CD4-positive, alpha-beta T cell treated with Interleukin-12 subunit alpha and Interleukin-12 subunit beta, for 1 hour (primary cell): ENCODE measurements at places on chromosomes 12 and 14.
A peak's percentile ranks its signal among the peaks of the same experiment; 100 is the strongest.

DNA sequence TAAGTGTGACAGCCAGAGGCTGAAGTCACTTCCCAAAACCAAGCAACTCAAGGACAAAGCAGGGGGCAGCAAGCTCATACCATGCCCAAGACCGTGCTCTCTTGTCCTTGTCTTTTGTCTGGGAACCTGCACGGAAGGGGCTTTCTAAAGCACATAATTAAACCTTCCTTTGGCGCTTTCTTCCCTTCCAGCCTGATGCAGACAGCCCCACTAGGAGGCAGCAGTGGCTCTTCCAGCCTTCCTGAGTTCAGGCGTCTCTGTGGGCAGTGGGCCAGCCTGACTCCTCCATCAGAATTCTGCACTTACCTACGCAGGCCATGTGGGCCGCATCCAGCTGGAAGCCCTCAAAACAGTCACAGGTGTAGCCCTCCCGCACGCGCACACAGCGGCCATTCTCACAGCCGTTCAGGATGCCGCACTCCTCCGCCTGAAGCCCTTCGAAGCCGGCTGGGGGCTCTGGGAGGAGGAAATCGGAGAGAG is 7.6 kb downstream of the ISCA2 start:
- DNase-seq, result no peak

DNA sequence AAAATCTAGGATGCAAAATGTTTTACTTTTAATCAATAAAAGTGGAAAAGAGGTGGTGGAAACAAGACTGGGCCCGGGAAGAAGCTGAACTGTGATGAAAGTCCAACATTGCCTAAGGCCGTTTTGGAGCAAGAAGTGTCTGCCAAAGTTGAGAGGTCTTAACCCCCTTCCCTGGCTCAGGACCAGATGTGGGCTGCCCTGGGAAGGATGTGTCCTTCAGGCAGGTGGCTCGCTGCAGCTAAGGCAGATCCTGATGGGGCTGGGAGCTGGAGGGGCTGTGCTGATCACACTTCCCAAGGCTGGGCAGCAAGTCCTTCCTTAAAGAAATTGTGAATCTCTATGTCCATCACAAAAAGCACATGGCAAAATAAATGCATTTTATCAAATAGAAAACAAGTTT is 581.6 kb downstream of the GALC start:
- DNase-seq, result no peak

DNA sequence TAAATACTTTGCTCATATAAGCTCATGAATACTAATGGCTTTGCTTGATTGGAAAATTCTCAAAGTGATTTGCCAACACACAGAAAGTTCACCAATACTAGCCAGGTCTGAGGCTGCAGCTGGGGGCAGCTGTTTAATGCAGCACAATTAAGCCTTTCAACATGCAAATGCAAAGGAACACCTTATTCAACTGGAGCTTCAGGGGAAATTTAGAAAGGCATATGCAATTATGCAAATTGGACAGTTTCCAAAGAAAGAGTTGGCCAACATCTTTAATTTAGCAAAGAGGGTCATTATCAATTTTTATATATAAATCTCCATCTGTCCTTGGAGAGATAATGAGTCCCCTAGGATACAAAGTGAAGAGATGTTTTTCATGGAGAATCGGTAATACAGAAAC is 40.2 kb upstream of the OTOGL start:
- no peak for DNase-seq

DNA sequence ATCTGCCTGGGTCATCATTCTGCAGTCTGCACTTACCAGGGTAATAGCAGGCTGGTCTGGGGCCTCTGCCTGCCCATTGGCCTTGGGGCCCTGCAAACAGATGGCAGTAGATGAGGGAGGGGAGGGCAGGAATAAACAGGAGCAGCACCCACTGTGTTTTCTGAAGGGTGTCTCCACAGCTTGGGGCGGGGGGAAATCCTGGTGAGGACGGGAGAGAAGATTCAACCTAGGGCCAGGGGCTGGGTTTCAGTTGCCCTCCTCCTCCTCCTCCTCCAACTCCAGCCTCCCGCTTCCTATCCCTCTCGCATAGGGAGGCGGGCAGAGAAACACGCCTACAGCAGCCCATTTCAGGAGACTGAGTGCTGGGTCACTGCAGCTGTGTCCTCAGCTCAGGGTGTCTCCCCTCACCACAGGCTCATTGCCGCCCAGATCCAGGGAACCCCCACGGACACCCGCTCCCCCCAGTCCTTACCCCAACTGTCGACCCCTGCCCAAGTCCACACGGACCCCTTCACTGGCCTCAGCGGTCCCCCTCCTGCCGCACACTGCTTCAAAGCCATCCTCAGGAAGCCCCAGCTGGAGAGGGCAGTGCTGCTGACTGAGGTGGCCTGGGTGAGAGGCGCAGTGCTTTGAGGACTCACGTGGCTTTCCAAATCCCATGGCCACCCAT is 9.1 kb upstream of the KRT80 start:
- no peak for DNase-seq

DNA sequence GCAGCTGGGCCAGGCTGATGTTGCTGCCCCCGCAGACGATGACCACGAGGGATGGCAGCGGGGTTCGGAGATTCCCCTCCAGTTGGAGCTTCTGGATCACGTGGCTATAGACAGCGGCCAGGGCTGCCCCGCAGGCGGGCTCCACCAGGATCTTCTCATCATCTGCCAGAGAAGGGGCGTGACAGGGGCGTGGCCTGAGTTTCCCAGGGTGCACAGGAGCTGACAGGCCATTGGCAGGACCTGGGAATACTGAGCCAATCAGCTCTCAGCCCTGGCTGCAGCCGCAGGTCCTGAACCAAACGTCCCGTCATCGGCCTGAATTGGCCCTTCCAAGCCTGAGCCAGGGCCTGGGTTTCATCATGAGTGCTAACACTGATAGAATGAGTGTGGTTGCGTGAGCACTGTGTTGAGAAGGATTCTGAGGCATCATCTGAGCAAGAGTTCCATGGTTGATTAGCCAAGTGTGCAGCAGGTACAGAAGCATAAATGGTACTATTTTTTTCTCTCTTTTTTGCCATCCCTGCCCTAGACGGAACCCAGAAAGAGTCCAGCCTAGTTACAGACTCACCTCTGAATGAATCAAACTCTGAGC is 10.6 kb downstream of the SDS start:
- DNase-seq, result no peak

- DNase-seq, result no peak
Measured at GRCh38 chr14:30558362-30558674, 640 bp upstream of the G2E3 start.

- DNase-seq, result no peak
Measured at GRCh38 chr12:14362352-14362751, 3.1 kb upstream of the ATF7IP start.

DNA sequence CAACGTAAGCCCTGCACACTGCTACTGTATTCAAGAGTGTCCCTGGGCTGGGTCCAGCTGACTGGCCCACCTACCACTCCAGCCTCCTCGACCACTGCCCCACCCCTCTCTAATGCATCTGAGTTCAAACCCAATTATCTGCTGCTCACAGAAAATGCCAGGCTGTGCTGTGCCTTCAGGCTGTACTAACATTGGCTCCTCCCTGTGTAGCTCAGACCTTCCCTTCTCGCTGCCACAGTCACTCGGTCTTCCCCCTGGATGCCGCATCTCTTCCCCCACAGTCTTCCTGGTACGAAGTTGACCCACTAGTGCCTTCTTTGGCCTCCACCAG is 12.1 kb downstream of the FICD start:
- no peak for DNase-seq

DNA sequence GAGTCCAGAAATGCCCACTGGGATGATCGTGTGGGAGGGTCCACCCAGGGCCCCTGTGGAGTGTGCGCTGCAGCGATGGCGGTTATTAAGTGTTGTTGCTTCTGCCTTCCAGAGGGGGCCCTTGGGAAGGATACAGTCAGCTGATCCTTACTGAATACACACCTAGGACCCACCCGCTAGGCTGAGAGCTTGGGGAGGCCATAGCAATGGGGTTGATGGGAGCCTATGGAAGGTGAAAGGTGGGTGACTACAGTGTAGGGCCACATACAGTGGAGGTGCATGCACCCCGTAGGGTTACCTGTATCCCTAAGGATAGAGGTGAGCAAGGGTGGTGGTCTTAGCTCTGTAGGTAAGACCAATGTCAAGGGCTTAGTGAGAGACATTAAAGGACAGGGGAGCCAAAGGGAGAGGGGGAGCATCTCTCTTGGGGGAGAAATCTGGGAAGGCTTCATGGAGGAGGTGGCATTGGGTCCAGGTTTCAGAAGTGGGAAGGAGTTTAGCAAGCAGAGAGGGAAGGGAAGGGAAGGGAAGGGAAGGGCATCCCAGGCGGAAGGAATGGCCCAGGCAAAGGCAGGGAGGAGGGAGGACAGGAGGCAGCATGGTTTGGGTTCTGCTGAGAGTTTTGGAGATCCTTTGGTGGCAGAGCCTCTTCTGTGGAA is 73.1 kb upstream of the RIN3 start:
- no peak for DNase-seq

- no peak for DNase-seq
Measured at GRCh38 chr12:98402091-98402490, 113.3 kb upstream of the TMPO start.

GRCh38 chr12:127930122-127930521 is 336.8 kb upstream of the TMEM132C start:
- DNase-seq, result no peak

DNA sequence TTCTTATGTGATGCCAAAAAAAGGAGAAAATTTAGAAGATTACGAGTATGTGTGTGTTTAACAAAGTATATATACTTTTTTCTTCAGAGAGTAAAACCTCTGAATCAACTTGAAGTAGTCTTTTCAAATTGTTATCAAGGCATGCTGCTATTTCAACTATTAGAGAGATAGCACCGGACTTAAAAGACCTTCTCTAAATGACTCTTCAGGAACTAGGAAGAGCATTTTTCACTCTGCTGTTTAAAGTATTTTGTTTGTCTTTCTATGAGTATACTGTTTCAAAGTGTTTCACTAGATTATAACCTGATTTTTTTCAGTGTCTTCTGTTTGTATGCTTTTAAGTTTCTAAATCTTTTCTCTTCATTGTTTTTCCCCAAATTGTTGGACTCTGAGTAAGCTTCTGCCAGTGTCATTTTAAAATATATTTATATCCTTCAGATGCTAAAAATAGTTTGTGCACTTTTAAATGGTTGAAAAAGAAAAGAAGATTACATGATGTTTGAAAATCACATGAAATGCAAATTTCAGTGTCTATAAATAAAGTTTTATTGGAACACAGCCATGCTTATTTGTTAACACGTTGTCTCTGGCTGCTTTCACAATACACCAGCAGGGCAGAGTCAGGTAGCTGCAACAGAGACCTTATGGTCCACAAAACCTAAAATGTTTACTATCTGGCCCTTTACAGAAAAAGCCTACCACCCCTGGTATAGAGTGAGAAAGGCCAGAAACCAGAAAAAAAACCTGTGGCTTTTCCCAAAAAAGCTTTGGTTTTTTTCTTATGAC is 21.3 kb downstream of the CRADD start:
- DNase-seq, result no peak

DNA sequence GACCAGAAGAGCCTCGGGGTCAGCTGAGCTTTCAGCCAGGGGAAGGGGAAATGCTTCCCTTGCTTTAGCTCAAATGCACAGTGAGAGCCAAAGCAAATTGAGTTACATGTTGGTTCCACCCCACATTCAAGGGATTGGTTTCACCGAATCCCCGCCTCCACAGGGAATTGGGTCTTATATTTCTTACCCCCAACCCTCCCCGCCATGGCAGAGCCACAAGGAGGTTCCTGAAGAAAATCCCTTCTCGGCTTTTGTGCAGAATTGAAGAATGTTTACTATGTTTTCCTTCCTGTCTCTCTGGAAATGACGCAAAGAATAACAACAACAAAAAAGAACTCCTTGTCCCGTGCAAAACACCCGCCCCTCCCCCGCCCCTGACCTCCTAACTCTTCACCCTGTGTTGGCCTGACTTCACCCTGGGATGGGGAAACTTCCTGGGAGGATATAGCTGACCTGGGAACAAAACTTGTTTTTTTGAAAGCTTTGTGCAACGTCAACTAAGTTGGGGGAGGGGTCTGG is 21.9 kb upstream of the CIPC start:
- DNase-seq, result no peak

DNA sequence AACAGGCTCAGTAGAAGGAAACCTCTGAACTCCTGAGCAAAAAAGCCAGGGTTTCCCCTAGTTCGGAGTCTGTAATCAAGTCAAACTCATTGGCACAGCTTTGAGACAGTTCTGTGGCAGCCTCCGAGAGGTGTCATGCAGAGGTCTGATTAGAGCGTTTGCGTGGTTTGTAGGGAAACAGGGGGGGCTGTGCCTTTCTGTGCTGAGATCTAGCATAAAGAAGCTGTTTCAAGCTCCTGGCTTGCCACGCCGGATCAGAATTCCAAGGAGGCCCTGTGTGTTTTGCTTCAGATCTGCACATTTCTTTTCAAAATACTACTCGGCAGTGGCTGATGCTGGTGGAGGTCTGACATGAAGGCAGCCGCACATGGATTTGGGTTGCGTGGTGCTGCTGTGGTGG is 1.7 kb downstream of the CABP1 start:
- DNase-seq, result no peak

- peak; percentile 58 for DNase-seq
Measured at GRCh38 chr12:69161829-69162228, 77.5 kb upstream of the CPSF6 start.

DNA sequence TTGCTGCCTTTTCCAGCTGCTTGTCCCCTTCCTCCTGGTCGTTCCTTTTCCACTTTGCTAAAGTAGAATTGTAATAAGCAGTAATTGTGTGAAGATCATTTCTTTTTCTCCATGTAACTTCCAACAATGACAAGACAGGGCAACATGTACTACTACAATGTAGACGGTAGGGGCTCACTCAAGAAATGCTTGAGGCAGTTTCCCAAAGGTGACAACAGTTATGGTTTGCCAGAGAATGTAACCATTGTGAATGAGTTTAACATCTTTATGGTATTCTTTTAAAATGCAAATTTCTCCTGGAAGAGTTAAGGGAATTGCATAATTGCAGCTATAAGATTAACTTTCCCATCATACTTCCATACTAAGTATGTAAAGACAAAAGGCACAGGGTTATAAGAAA is 23.8 kb upstream of the PHLDA1 start:
- DNase-seq, result no peak

DNA sequence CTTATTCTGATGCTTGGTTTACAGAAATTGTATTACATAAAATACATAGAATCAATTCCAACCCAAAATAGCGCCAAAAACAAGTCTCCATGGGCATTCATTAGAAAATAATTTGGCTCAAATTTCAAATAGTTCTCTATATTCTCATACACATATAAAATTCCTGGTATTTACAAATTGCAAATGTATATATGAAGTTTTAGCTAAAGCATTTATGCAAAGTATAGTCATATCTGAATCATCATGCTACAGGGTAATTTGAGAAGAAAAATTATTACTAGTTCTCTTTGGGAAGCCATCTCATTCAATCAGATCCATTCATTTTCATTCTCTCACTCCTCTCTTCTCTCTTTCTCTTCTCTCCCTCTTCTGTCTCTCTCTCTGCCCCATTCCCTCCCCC is 257.8 kb downstream of the DPF3 start:
- no peak for DNase-seq

GRCh38 chr14:88346048-88346639 is 23.1 kb upstream of the KCNK10 start:
- no peak for DNase-seq

GRCh38 chr12:68342966-68343365 is 10.8 kb upstream of the MDM1 start:
- no peak for DNase-seq

- no peak for DNase-seq
Measured at GRCh38 chr12:18570543-18570942, 167.3 kb downstream of the PLCZ1 start.
